CD4-positive, alpha-beta T cell treated with Interleukin-1 beta for 1 hour (primary cell): ENCODE measurements at places on chromosomes 3 and 15.

DNA sequence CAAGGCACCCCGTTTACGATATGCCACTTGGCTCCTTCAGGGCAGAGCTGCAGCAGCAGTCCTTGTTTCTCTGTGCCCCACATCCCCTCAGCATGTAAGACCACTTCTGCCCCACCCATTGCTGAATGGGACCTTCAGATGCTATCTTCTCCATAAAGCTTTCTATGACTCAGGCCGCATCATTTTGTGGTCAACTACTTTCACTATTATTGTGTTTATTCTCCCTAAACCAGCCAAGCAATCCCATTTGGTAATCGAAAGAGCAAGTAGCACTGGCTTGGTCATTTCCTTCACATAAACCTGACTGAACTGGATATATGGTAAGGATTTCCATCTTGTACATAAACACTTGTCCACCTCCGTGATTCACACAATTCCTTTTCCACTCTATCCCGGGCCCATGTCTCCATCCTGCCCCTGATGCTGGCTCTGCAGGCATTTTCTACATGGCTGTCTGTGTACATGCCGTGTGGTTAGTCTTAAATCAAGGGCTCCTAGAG, 25.7 kb downstream of the LIPC start:
- no peak for DNase-seq

- DNase-seq = no peak
These were observed 357.0 kb downstream of the TIGIT start for GRCh38 chr3:114650808-114651207.

DNA sequence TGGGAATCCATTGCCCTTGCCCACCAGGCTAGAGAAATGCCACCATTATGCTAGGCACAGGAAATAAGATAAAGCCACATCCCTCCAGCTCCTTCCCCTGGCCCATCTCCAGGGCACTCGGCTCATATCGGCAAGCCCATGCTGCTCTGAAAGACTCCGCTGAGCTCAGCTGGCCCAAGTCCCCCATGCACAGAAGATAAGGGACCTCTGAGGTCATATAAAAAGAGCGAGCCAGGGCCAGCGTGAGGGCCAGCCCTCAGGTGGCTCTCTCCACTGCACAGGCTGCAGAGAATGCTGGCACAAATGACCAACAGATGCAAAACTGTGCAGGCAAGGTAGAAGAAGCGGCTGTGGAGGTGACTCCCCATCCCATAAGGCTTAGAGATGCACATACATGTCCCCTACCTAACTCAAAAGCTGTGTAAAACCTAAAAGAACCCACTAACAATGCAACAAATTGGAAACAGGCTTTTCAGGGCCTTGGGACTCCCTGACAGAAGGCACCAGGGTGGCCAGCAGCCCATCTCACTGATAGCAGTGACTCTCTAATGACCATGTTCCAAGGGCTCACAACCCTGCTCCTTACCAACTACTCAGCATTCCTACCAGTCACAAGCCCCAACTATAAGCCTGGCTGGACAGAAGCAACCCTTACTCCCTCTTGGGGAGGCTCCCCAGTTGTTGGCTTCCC, 3.0 kb downstream of the RAB6B start:
- DNase-seq = no peak

DNA sequence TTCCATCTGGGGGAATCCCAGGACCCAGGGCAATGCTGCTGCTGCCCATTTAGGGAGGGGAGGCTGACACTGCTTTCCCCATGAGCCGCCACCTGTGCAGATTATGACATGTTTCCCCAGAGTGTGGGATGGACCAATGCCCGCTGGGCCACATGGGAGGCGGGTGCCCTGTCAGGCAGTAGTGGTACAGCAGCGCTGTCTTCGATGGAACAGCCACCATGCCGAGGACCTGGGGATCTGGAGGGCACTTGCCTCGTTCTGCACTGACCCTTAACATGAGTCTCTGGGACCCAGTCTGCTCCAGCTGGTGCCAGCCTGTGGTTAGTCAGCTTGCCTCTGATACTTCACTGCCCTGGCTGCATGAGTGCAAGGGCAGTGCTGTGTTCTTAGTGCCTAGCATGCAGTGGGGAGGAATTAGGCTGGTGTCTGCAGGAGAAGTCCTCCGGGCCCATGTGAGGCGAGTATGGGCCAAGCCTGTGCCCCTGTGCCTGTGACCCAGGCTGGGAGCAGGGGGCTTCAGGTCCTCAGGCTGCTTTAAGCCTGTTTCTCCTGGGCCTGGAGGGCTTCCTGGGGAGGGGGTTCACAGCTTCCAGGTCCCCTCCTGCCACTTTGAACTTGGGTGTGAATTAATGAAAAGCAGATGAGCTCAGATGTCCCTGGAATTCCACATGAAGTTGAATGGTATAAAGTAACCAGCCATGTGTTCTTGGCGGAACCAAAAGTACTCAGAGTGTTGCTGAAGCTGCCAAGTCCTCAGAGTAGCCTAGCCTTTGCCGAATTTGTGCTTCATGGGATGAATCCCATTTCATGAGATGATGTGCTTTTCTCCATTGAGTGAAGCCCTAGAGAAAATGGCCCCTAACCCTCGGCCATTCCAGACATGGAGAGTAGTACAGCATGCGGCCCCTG, 22.9 kb downstream of the KLF13 start:
- DNase-seq = no peak

DNA sequence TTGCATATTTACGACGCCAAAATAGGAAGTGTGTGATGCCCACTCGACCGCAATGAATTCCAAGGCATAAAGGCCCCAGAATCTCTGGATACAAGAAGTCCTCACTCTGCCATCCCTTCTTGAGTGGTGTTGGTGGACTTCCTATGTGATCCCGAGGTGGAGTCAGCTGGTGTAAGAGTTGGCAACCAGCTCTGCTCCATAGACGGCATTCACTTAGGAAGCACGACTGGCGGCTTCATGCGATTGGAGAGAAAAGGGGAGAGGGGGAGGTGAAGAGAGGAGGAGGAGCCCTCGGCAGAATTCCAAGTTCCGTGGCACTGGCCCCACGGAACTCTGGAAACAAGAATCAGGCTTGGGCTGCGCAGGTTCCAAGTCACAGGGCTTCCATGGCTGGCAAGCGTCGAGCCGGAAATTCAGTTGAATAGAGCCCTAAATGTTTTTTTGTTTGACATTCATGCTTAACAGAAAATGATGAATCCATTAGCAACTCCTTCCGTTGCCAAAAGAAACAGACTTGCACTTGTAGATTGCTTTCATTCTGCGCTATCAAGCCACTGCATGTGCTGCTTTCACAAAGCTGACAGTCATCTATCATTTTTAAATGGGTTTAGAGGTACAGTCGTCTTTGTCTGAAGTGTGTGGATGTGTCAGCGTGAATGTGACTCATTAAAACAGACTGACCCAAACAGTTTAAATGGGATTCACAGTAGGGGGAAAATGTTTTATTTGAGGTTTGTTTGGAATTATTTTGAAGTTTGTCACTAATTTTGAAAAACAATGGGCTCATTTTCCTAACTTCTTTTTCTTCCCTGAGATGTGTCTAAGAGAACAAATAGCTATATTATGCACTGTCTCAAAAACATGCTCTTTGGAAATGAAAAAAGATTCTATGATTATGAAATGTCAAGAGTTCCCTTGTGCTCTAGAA, 428.3 kb upstream of the ATP11B start:
- DNase-seq = no peak
